ENCODE measurements at places on chromosomes 2 and 18.
A peak's percentile ranks its signal among the peaks of the same experiment; 100 is the strongest.

- no peaks in the 10 kb centered on the region for H3K36me3 ChIP-seq
- H3K4me3 ChIP-seq = no peak overlapping the region
- peak overlapping the region; percentile 42 for H3K27ac ChIP-seq
- H3K27me3 ChIP-seq = no peaks in the 10 kb centered on the region
Observed at GRCh38 chr2:152499896-152500735, 165.1 kb downstream of the FMNL2 start.

DNA sequence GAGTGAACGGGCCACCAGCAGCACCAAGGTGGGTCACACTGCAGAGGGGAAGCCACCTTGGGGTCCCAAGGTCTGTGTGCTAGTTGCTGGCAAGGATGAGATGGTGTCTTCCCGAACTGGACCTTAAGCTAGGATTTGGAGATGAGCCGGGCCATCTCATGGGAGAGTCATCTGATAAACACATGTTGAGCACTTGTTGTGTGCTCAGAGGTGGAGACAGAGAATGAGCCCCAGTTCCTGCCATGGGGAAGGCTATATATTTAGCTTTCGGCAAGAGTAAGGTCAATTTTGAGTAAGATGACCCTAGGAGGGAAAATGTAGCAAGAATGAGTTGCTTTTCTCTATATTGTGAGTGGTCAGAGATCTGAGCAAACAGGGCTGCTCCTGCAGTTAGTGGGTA lies 41.4 kb upstream of the RPL31 start:
- no peaks in the 10 kb centered on the region for H3K4me1 ChIP-seq
- H3K27me3 ChIP-seq = no peaks in the 10 kb centered on the region
- H3K36me3 ChIP-seq = no peaks in the 10 kb centered on the region
- H3K4me3 ChIP-seq = no peak overlapping the region
- no peak overlapping the region for H3K27ac ChIP-seq

GRCh38 chr18:78271790-78272189 lies 707.8 kb upstream of the SALL3 start:
- H3K27me3 ChIP-seq = no peaks in the 10 kb centered on the region
- DNase-seq = no peak
- H3K4me3 ChIP-seq = no peak overlapping the region
- H3K36me3 ChIP-seq = no peaks in the 10 kb centered on the region
- H3K27ac ChIP-seq = no peak overlapping the region
- no peaks in the 10 kb centered on the region for H3K4me1 ChIP-seq

DNA sequence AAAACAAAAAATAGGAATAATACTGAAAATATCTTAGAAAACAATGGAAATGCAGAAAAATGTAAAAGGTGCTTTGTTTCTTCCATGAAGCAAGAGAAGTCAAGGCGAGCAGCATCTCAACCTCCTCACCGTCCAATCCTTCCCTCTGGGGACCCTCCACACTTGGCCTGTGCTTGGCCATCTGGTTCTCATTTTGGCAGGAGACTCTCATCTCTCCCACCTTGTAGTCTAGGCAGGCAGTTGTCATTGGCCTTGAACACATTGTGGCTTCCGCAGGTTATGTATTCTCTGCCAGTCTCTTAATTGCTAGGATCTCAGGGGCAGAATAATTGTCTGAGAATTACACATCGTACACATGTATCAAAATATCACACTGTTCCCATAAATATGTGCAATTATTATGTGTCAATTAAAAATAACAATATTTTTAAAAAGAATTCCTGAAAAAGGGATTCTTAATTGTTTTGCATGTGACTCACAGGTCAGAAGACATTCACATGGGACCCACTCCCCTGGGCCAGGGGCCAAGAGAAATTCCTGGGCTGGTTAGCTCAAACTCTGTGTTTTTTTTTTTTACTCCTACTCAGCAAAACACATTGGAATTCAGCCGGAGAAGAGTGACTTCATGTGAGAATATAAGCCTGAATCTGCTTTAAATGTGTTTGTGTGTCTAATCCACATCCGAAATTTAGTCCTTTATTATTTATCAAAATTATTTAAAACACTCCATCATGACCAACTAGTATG lies 14.0 kb upstream of the ANKRD62 start:
- no peak for DNase-seq
- no peaks in the 10 kb centered on the region for H3K27me3 ChIP-seq
- no peaks in the 10 kb centered on the region for H3K4me1 ChIP-seq
- H3K4me3 ChIP-seq = no peak overlapping the region
- H3K27ac ChIP-seq = no peak overlapping the region

DNA sequence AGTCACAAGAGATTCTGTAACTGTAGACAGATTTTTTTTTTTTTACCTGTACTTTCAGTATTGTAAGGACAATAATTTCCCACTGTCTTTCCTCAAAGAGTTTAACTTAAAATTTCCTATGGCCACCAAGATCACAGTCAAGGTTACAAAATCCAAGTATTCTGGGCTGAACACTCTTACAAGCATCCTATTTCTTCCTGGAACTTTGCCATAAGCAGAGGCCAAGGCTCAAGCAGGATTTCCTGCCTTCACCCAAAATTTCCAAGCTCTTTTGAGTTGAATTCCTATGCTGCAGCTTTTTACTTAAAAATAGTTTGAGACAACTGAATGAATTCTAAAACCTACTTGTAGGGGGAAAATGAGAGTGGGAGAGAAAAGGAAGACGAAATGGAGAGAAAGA lies 299.4 kb downstream of the ZNF516 start:
- no peaks in the 10 kb centered on the region for H3K27me3 ChIP-seq
- no peak for DNase-seq
- no peaks in the 10 kb centered on the region for H3K4me1 ChIP-seq
- no peaks in the 10 kb centered on the region for H3K36me3 ChIP-seq
- no peak overlapping the region for H3K27ac ChIP-seq

- H3K4me3 ChIP-seq = no peak overlapping the region
- no peak overlapping the region for H3K27ac ChIP-seq
- DNase-seq = no peak
- no peaks in the 10 kb centered on the region for H3K4me1 ChIP-seq
- H3K36me3 ChIP-seq = no peaks in the 10 kb centered on the region
Observed at GRCh38 chr2:40315683-40316082, 136.2 kb downstream of the SLC8A1 start.

All from endodermal cell (in vitro differentiated cells).